ENCODE measurements at places on chromosomes 13 and 19.

DNA sequence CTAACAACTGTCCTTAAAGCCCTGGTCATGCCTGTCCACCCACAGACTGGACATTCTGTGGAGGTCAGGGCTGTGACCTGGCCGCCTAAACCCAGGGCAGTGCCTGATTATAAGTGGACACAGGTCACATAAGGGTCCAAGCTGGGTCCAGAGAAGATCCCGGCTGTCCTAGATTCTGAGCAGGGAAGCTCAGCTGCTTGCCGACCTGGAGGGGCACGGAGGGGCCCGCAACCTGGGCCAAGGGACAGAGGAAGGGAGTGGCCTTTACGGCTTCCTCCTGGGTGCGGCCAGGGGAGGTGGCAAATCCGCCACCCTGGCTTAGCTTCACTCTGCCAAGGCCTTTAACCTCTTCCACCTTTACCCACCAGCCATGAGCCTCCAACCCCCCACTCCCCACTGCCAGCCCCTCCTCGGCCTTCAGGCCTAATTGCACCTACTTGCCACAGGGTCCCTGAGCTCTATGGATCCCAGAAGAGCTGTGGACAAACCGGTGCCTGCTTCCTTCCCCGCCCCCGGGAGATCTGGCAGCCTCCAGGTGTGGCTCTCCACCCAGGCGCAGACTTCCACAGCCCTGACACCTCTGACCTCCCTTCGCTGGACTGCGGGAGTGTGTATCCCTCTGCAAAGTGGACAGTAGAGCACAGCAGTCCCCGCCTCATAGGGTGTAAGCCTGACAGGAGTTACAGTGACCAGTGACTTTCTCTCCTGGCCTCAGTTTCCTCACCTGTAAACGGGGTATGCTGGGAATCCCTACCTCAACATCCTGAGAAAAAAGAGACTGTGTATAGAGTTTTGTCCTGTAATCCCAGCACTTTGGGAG is 1.7 kb downstream of the CD320 start:
- DNase-seq, result no peak

- DNase-seq, result no peak
Observed at GRCh38 chr19:3459089-3459881, 21.0 kb downstream of the SMIM24 start.

DNA sequence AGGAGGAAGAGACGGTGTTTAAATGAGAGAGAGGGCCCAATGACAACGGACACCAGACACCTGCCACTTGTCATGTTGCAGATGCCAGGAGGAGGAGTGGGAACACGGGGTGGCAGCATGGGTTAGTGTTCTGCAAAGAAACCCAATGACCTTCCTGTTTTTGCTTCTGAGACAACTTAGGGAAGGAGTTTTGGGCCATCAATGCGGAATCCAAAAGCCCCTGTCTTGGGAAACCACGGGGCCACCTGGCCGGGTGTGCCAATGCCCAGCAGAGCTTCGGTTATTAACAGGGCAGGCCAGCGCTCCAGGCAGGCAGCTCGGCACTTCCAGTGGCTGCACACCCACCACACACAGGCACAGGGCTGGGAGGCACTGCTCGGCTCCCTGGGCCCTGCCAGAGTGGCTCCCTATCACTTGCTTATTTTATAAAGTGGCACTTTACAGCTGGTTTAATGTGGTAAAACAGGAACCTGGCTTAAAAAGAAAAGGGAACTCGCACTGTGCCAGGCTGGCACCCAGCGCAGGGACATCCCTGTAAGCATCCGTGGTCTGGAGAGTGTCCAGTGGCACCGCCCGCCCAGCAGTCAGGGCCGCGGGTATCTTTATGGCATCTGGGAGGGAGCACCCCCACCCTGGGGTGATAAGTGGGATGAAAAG is 19.1 kb downstream of the ELL start:
- DNase-seq, result peak; percentile 58

DNA sequence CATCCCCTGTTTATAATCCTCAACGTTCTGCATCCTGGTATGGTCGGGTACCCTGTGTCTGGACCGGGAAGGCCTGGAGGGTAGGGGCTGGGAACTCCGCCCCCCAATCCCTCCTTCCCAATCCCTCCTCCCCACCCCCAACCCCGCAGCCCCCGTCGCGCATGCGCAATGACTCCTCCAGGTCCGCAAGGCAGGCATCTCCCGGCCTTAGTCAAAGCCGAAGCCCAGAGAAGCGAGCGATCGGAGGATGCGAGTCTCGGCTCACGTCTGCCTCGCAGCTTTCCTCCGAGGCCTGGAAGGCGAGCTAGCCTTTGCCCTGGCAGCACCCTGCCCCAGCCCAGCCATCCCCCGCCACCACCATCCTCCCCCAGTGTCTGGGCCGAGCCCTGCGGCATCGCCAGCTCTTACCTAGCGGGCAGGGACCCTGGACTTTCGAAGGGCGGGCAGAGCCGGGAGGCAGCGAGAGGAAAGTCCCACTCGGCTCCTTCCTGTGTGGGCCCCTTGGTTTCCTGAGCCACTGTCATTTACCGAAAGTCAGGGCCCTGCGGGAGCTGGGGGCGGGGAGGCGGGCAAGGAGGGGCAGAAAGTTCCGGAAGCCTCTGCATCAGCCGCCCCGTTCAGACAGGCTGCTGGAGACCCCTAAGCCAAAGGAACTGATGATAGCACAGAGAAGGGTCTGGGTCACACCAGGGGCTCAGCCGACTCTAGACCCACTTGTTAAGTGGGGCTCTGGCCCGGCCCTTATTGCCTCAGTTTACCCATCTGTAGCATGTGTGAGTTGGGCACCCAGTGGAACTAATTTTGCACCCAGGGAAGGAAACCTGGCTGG is at the start of gene JAK3:
Gene JAK3, minus strand, starts transcription at position 445 of the 829 bp plus-strand sequence. CDS start 3,565 bp downstream, outside the sequence.
- DNase-seq, result peak; percentile 74

GRCh38 chr19:39940221-39940833 is 5.9 kb upstream of the FCGBP start:
- no peak for DNase-seq

- no peak for DNase-seq
Observed at GRCh38 chr13:110419381-110419791, 112.3 kb downstream of the COL4A2 start.

DNA sequence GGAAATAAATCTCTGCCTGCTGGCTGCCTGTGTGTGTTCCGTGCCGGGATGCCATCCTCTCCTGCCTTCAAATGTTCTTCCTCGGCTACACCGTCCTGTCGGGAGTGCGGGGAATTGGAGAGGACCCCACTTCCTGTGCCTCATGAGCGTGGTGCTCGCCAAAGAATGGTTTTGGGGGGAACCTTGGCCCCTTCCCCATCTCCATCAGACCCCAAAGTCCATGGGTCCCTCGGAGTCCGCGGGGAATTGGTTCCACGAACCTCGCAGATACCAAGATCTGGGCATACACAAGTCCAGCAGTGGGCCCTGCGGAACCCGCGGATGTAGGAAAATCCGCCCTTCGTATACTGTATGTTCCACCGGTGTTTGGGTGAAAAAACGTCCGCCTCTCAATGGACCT is 2.3 kb upstream of the ZNF865 start:
- DNase-seq, result no peak

- peak; percentile 95 for DNase-seq
Observed at GRCh38 chr19:3154957-3155736, 19.3 kb downstream of the GNA15 start.

DNA sequence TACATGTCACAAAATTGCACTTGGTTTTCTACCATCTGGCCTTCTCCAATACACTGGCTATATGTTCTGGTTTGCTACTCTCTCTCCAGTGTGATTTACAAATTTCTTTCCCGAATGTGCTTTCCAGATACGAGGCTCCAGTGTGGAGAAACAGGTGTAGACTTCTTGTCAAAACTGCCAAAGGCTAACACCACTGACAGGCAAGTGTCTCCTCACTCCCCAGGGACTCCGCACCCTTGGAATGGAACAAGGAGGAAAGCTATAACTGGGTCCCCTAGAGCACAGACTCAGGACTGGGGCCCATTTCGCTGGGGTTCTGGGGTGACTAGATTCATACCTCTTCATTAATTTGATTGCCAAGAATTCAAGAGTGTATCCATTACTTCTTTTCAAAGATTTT is 161.8 kb downstream of the FOXO1 start:
- DNase-seq, result no peak

DNA sequence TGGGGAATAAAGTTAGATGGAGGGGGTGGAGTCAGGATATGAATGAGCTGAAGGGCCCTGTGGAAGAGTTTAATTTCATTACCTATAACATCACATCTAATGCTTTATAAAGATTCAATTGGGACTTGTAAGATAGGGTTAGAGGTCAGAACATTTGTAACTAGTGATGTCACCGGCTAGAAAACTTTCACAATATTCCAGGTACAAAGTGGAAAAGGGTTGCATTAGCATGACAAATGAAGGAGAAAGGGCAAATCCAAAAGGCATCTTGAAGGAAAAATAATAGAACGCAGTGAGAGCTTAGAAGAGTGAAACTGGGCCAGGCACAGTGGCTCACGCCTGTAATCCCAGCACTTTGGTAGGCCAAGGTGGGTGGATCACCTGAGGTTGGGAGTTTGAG is 7.6 kb downstream of the MBNL2 start:
- no peak for DNase-seq

DNA sequence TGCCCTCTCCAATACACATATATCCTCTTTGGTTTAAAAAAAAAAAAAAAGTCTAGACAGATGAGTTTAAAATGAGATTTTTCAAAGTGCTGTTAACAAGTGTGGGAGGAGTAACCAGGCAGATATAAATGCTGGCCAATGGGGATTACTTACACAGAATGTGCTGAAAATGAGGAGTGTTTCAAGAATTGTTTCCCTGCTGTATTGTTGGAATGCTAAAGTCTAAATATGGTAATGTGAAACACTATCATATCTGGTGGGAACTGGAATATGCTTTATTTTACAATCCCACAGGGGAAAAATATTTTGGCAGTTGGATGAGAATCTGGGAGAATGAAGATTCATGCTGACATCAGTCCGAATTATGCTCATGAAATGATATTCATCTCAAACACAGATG is 250.7 kb downstream of the DCT start:
- DNase-seq, result no peak

GRCh38 chr19:44869733-44870470 is 21.2 kb upstream of the TOMM40 start:
- DNase-seq, result peak; percentile 11

GRCh38 chr13:102708211-102708610 is 13.4 kb upstream of the METTL21C start:
- DNase-seq, result no peak

DNA sequence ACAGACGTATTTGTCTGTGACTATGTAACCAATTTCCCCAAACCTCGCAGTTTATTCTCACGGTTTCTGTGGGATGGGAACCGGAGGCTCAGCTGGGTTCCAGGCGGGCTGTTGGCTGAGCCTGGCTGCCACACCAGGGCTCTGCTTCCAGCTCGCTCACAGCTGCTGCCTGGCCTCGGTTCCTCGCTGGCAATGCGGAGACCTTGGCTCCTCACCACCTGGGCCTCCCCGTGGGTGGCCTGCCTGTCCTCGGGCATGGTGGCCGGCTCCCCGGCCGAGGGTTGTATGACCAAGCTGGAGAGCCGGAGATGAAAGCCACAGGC is 218.9 kb upstream of the MAB21L1 start:
- DNase-seq, result no peak

DNA sequence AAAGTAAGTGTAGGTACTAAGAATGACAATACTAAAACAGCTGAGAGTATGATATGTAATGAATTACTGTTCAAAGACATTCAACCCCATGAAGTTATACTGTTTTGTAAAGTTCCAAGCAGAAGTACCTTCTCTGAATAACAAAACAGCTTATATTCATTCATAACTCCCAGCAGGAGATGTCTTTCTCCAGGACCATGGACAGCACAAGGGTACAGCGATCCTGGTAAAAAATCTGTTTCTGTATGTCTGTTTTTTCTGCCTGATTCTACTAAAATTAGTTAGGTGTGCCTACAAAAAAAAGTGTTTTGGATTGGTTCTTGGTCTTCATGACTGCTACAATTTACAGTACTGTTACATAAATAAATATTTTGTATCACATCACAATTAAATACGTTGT is 172.5 kb upstream of the SLITRK5 start:
- DNase-seq, result peak; percentile 66

GRCh38 chr13:35978607-35979316 is 152.4 kb downstream of the DCLK1 start:
- peak; percentile 36 for DNase-seq

DNA sequence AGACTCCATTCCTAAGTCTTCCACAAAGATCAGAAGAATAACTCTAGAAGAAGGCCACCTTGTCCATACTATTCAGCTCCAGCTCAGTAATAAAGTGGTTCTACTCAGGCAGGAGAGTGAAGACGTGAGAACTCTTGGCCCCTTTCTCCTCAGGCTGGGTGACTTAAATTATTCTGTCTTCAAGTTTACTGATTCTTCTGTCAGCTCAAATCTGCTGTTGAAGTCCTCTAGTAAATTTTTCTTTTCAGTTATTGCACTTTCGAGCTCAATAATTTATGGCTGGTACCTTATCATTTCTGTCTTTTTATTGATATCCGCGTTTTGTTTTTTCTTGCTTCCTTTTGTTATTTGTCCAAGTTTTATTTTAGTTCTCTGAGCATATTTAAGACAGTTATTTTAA is 922.3 kb upstream of the PCDH9 start:
- no peak for DNase-seq

DNA sequence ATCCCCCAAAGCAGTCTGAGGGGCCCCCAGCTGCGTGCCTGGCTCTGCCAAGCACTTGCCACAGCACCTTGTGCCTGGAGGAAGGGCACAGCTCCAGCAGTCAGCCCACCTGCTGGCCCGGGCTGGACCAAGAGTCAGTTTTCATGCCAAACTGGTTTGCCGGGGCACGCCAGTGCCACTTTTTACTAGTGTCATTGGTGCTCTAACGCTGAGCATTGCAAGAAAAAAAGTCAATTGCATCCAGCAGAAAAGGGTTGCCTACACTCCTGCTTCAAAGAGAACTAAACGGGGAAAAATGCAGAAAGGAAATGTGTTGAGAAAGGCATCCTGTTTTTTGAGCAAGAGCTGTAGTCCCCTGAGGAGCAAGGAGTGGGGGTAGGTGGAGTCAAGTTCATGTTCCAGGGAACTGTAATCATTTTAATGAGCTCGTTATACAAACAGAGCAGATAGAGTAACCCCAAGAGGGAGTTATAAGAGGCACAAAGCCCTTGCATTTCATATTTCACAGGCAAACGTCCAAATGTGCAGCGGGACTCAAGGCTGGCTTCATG is 68.4 kb downstream of the F2RL3 start:
- peak; percentile 25 for DNase-seq

DNA sequence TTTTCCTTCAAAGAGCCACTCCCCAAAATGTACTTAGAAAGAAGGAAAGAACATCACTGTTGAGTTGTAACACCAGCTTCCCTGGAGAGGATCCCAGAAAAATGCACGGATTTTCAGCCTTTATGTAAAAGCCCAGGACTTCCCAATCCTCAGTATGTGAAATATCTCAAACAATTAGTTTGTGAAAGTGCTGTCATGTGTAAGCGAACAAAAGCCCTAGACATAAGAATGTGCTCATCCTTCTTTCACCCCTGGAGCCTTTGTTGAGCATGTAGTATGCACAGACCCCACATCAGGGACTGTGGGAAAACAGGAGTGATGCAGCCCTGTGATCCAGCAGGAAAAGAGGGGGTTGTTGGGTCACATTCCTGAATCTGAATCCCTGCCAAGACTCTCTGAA is 441.4 kb upstream of the ZNF507 start:
- DNase-seq, result no peak

DNA sequence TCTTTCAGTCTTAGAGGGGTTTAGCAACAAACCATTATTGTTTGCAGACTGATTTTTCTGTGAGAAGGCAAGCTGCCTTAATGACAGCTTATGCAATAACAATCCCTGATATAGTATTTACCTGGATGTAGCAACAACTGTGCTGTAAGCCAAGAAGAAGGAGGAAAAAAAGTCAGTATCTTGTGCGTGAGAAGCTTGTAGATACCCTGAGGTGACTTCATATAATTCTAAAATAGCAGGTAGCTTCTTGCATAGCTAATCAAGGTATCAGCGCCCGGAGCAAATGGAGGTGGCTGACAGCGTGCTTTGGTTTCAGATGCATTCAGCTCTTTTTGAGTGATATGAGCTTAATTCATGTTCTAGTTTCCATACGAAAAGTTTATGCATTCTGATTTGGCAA is 309.8 kb downstream of the KLF5 start:
- DNase-seq, result no peak

All from Kasumi-1 (cell line).